Naive thymus-derived CD4-positive, alpha-beta T cell (primary cell): ENCODE measurements at places on chromosomes 5 and 9. TPM values are rescaled to one million over a fixed set of nuclear protein-coding genes. Genes with fewer than 3 reads are reported as not detected.
A peak's percentile ranks its signal among the peaks of the same experiment; 100 is the strongest.

Gene TMEM252
- polyA plus RNA-seq, result not detected

DNA sequence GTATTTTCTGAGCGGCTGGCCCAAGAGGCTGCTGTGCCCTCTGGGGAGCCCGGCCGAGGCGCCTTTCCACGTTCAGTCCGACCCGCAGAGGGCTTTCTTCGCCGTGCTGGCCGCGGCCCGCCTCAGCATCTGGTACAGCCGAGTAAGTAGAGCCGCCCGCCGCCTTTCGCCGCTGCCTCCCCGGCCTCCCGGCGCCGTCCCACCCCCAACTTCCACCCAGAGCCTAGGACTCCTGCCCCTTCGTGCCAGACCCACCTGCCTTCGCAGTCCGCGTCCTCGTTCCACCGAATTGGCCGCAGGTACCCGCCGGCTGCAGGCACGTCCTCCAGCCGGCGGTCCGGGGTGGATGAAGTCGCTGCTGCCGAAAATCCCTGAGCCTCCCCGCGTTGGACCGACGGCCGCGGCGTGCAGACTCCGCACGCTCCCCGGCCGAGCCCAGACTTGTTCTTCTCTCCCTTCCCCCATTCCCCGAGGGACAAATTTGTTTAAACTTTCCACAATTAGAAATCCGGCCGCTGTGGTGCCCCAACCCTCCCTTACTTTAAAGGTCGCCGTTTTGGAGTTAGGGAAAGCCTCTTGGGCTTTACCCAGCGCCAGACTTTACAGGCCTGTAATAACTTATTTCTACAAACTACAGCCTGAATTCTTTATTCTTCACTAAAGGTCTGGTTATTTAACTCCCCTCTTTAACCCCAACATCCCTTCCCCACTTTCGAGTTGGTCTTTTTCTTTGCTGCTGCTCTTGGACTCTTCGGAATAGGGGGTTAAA is 589 bp downstream of the RIC1 start:
- H3K36me3 ChIP-seq, result peaks cover 6% of the 10 kb centered on the region
- H3K4me3 ChIP-seq, result peak overlapping the region; percentile 88
- peak; percentile 26 for DNase-seq
- peaks cover 41% of the 10 kb centered on the region for H3K4me1 ChIP-seq
- no peaks in the 10 kb centered on the region for H3K27me3 ChIP-seq
- peak overlapping the region; percentile 89 for H3K27ac ChIP-seq

GRCh38 chr5:135153661-135154060 is 119.6 kb upstream of the PITX1 start:
- H3K27ac ChIP-seq, result no peak overlapping the region
- H3K4me3 ChIP-seq, result no peak overlapping the region
- no peak for DNase-seq
- no peaks in the 10 kb centered on the region for H3K36me3 ChIP-seq
- H3K27me3 ChIP-seq, result no peaks in the 10 kb centered on the region
- H3K4me1 ChIP-seq, result no peaks in the 10 kb centered on the region

Gene SEMA5A
- polyA plus RNA-seq, result 0.25 TPM
